NCI-H1694 treated with DMSO at 0.1 percent for 48 hours (cell line): ENCODE measurements at places on chromosomes 7 and 10.

DNA sequence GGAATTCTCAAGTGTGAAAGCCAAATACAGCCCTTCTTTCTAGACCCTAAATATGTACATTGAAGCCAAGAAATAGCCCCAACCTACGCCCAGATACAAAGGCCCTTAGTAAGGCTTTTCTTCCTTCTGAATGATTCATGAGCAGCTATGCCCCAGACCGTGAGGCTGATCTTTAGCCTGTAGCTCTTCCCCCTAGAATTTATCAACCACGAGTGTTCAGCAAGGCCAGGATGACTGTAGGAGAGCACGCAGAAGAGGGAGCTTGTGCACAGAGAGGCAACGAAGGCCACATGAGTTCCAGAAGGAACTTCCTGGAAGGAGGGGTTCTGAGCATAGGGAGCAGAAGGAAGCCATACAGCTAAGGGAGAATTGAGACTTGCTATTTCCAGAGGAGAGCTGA, 53.0 kb upstream of the HABP2 start:
- no peak for DNase-seq

DNA sequence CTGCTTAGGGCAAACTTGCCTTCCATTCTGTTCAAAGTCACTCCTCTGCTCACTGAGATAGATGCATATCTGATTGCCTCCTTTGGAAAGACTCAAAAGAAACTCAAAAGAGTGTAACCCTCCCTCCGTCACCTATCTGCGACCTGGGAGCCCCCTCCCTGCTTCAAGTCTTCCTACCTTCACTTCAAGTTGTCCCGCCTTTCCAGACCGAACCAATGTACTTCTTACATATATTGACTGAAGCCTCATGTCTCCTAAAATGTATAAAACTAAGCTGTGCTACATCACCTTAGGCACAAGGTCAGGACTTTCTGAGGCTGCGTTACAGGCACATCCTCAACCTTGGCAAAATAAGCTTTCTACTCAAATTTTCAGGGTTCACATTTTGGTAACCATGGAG, 77.4 kb upstream of the C1GALT1 start:
- no peak for DNase-seq

GRCh38 chr7:15561835-15562234, at the start of gene AGMO:
Gene AGMO, minus strand, starts transcription at chr7:15562015.
- DNase-seq: no peak

- no peak for DNase-seq
These were observed 10.5 kb upstream of the SCART1 start for GRCh38 chr10:133442967-133443924.

DNA sequence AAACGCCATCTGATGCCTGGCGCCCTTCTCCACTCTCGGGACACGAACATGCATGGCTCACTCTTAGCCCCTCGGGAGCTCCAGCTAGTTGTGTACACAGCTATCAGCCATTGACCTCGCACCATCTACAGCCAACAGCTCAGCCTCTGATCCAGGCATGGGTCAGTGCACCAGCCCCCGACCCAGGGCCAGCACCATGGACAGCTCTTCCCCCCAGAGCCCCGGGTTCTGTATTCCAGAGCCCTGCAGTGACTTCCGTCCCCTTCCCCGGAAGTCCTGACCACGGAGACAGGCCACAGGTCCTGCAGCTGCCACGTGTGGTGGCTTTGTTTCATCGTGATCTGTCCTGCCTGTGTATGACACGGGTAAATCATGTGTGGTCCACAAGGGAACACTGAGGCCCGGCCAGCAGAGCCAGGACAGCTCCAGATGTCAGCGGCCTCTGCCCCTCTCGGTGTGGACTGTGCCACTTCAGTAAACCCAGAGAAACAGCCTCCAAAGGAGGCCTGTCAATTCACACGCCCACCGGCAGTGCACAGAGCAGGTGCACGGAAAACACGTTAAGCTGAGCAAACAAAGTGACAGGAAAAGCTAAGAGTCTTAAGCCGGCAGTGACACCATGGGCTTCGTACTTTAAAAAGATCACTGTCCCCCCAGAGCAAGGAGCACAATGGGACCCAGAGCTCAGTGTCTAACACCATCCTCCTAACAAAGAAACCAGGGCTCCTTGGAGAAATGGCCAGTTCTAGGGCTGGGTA, 13.0 kb downstream of the STK32C start:
- DNase-seq: no peak

GRCh38 chr7:73856941-73857340, 4.0 kb upstream of the TMEM270 start:
- no peak for DNase-seq

GRCh38 chr10:89175816-89176215, 31.3 kb downstream of the CH25H start:
- DNase-seq: no peak

DNA sequence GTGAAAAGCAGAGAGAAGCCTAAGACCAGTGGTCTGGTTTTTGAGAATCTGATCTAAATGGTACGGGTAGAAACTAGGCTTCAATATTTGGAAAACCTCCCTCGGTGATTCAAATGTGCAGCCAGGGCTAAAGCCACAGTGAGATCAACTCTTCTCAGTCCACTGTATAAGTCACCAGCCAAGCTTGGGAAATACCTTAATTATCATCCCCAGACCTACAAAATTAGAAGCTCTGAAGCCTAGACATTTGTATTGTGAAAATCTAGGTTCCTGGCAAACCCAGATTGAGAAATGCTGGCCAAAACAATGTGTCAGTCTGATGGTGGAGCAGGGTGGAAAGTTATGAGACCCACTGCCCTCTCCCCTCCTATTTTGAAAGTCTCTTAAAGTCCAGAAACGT, 131.7 kb downstream of the DGKI start:
- no peak for DNase-seq

- DNase-seq: no peak
These were observed 331.4 kb upstream of the MGMT start for GRCh38 chr10:129135624-129136023.

DNA sequence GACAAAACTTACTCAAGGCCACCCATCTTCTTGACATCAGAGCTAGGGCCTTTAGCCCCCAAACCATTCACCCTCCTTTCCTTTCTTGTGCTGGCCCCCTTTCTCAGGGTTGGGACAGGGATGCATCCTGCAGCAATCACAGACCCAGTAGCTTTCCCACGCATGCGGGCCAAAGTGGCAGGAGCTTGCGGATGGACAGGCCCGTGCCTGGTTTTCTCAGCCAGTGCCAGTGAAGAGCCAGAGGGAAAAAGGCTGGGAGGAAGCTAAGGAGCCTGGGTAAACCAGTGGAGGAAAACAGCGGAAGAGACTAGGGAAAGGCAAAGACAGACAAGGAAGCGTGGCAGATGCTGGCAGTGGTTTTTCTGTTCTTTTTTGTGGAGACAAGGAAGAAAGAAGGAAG, 5.1 kb upstream of the BLNK start:
- DNase-seq: no peak

GRCh38 chr7:48347230-48347825, 176.1 kb downstream of the ABCA13 start:
- DNase-seq: no peak

DNA sequence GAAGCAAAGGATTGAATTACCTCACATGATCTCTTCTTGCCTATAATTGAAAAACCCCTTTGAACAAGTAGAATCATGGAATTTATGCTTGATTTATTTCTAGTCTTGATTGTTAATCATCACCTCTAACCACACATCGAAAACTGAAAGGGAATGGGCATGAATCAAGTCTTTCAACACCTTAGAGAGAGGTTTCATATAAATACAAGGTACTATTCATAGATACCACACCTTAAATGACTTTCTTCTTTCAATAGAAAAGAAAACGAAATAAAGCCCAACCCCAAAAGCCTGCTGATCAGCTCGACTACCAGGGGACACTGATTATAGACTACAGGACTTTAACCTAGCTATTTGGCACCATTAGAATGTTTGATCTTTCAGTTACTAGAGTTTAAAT, 128.6 kb upstream of the PTPRZ1 start:
- DNase-seq: no peak

DNA sequence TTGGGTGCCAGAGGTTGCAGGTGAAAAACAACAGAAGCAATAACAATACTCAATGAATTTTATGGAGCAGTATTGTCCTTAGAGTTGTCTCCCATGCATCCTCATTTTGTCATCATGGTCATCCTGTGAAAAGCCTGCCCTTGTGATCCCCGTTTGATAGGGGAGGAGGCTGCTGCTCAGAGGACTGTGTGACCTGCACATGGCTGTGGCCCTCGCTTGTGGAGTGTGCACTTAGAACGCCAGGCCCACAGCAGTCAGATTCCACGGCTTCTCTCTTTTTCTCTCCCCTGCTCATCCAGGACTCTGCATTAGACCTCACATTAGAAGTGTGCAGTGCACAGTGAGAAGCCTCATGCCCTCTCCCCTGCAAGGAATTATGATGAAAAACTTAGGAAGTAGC, 491.1 kb upstream of the KLF6 start:
- no peak for DNase-seq

GRCh38 chr10:3814838-3815220, 29.8 kb upstream of the KLF6 start:
- DNase-seq: no peak

DNA sequence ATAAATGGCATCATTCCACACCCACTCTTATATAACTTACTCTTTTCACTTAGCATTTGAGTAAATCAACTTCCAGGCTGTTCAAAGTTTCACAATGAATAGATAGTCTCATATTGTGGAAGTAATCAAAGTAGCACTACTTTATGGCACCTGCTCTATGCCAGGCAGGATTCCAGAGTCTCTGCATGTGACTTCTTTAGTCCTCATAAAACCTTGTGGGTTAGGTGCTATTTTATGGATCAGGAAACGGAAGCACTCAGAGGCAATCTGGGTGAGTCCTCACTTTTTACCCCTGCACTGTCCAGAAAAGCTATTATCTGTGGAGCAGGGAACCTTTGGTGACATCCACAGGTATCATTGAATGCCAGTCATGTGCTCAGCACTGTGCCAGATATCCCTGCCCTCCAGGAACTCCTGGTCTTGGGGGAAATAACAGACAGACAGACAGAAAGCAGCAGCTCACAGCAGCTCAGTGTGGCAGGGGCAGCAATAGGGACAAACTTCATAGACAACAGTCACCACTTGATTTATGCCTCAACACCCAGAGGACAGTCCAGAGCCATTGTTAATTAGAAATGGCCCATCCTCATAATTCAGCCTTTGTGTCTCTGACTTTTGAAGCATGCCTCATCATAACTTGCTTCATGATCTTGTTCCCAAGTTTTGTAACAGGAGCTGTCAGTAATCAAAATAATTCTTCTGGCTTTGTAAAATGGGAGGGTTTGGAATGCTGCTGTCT, 160.6 kb downstream of the SEC23IP start:
- no peak for DNase-seq

GRCh38 chr7:140534743-140535142, 55.4 kb upstream of the MKRN1 start:
- no peak for DNase-seq

GRCh38 chr7:130222-130572, 62.2 kb upstream of the FAM20C start:
- DNase-seq: no peak

DNA sequence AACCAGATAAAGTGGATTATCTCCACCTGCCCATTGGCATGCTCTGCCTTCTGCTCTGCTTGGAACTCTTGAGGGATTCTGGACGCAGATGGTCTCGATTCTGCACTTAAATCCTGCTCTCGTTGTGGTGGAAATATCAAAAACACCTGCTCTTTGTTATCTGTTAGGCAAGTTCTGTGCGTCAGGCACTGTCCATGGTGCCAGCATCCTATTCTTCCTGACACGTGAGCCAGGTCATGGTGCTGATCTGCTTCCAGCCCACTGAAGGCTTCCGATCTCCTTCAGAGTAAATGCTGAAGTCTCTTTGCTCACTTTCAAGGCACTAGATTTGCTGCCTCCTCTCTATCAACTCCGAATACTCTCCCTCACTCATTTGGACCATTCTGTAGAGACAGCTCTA, 505.6 kb downstream of the HTR7 start:
- no peak for DNase-seq

DNA sequence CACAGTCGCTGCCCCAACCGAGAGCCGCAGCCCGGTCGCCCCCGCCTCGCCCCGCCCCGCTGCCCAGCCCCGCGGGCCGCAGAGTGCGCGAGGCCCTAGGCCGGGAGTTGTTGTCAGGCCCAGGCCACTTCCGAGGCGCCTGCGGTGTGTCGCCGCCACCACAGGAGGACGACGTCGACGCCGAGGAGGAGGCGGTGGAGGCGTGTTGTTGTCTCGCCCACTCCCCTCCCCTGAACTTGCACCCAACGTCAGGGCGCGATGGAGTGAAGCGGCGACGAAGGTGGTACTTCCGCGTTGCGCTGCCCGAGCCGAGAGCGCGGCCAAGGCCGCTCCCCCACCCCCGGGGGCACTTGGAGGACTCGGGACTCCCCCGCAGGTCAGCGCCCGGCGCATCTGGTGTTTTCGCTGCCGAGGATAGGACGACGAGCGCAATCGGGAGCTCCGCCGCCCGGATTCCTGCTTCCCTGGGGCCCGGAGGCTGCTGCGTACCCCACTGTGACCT, at the start of gene CDK13:
Gene CDK13 (plus strand): TSS at position 286 of the 502 bp plus-strand sequence. CDS start 386 bp downstream, outside the sequence.
- DNase-seq: peak; percentile 45

DNA sequence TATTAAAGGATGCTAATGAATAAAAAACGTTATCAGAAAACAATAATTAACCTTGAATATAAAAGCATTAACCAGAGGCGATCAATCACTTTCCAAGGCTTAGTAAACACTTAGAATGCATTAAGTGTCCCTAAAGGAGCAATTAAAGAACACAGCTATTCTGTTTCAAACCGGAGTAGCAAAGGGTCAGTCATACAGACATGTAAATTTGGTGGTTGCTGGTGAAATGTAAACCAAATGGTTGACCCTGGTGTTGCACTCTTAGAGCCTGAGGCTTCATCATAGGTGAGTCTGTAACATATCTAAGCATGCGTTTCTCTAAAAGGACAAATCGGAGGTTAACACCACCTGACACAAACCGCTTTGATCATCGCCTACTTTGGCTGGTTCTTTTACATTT, 1280.1 kb downstream of the TYW1 start:
- no peak for DNase-seq

DNA sequence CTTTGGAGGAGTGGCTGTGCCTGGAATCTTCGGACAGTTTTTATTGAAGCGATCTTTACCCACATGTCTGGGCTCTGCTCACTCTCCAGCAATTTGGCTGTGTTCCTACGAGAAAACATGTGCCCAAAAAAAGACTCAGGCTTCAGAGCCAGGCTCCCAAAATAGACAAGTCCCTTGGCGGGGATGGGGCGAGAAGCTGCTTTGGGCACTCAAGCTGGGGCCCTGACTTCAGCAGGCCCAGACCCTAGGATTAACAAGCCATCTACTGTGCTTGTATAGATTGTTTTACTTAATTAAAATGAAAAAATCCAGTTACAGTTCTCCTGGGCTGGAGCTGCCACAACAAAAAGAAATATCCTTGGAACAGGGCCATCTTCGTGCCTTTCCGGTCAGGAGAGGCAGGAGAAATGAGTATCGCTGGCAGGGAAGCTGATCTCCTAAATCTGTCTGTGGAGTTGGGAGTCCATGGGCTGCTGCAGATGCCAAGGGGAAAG, 51.4 kb upstream of the PDCD4 start:
- DNase-seq: peak; percentile 13

GRCh38 chr7:94567396-94567795, 57.8 kb downstream of the CASD1 start:
- DNase-seq: no peak

DNA sequence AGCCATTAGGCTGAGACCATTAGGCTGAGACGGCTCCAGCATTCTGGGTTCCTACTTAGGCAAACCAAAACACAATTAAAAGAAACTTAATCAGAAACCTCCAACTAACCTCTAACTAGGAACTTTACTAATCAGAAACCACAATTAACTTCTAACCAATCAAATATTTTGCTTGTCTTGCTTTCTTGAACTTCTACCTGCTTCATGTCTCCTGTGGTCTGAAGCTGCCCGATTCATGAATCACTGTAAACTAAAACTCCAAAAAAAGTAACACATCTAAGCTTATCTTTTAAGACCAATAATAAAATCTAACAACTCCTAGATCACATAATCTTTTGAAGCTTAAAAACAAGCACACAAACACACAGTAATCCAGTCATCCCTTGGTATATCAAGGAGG, 76.1 kb downstream of the PDSS1 start:
- DNase-seq: no peak
